ENCODE measurements at places on chromosomes 4 and X.

DNA sequence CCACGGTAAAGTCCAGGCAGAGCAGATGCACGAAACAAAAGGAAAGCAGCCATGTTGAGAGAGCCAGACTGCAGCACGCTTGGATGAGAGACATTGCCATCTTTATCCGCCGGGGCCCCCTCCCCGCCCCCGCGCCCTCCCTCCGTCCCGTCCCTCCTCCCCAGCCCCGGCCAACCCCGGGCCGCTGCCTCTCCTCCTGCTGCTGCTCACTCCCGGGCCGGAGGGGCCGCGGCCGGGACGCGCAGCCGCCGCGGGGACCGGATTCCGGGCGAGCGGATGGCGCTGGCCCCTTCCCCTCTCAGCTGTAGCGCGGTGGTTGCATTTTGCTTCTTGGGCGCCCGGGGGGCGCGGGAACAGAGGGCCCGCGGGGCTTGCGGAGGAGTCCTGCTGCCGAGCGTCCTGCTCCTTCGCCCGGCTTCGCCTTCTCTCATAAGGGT, 542 bp downstream of the RNF150 start:
- DNase-seq: no peak

- DNase-seq: no peak
These were observed 152.0 kb upstream of the USP9X start for GRCh38 chrX:40933132-40933705.

GRCh38 chr4:189436207-189436606, 504.5 kb upstream of the FRG1 start:
- DNase-seq: no peak

DNA sequence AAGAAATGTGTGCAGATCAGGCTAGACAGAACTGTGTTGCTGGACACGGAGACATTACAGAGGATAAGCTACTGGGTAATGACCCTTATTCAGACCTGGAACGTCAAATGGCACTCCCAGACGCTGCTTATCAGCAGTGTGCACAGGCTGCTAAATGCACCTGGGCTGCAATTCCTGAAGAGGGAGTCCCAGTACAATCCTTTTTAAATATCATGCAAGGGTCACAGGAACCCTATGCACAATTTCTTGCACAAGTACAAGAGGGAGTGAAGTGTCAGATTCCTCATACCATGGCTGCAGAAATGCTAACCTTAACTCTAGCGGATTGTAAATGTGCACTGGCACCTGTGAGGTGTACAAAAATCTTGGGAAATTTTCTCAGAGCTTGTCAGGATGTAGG, 16.9 kb downstream of the SPIN2B start:
- DNase-seq: no peak

- DNase-seq: no peak
These were observed 23.7 kb upstream of the UNC5C start for GRCh38 chr4:95572304-95572991.

DNA sequence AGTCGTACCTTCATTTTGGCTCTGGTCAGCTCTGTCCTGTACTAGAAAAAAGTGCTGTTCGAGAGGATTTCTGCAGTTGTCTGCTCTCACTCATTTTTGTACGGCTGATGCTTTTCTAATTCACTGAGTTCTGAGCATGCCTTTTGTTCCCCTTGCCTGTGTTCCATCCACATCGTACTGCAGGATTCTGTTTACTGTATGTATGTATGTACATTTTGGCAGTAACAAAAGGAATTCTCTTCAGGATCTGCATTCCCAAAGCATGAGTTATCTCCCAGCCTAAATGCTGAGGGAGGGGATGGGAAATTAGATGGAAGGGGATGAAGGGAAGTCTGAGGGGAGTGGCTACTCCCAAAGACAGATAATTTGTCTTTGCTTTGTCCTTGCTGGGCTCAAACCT, 87.6 kb downstream of the GBA3 start:
- DNase-seq: no peak

DNA sequence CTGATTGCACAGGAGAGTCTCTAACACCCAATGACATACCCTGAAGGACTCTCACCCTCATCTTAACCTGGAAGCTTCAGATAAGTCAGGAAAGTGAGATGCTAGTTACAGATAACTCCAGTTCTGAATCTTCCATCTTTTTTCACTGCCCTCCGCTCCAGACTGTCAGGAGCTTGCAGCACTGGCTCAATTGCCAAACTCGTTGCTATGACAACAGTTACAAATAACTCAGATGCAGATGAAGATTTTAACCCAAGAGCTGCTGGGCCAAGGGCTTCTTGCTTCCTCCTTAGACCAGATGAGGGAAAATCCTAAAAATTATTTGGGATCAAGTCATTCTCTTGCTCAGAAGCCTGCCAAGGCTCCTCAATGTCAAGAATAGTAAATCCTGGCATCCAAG, 109.1 kb upstream of the HUWE1 start:
- no peak for DNase-seq

- DNase-seq: no peak
These were observed 21.3 kb downstream of the MAPK10 start for GRCh38 chr4:86338521-86338920.

GRCh38 chr4:128517739-128518510, 230.3 kb upstream of the PGRMC2 start:
- no peak for DNase-seq

GRCh38 chrX:38985375-38985774, 184.1 kb downstream of the MID1IP1 start:
- DNase-seq: no peak

- no peak for DNase-seq
These were observed 23.0 kb upstream of the CLDN24 start for GRCh38 chr4:183345261-183345660.

DNA sequence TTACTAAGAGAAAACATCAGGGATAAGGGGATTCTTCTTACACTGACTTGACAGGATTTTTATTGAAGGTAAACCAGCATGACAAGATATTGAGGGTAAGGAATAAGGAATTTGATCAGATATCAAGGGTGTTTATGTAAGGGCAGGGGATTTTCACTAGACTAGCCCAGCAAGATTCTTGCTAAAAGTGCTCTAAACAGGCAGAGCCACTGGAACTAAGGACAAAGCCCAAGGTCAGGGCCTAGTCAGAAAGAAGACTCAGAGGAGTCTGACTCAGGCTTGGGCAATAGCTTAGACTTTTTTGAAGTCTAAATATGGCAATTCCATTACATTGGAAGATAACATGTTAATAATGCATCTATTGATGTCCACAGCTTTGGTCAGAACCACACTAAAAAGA, 6.5 kb upstream of the GLRA3 start:
- no peak for DNase-seq

- DNase-seq: no peak
These were observed 224.2 kb downstream of the AFAP1 start for GRCh38 chr4:7715271-7716009.

GRCh38 chr4:84740057-84740456, 157.1 kb downstream of the CDS1 start:
- no peak for DNase-seq

DNA sequence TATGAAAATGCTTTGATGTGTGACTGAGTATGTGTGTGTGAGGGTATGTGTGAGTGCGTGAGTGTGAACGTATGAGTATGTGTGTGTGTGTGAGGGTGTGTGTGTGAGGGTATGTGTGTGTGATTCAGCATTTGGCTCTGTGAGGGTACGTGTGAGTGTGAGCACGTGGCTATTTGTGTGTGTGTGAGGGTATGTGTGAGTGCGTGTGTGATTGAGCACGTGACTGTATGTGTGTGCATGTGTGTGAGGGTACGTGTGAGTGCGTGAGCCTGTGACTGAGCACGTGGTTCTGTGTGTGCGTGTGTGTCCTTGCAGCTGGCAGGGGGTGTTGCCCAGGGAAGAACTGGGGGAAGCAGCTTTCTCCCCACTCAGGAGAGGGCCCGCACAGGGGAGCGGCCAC, 16.1 kb upstream of the PPP2R3B start:
- DNase-seq: no peak

DNA sequence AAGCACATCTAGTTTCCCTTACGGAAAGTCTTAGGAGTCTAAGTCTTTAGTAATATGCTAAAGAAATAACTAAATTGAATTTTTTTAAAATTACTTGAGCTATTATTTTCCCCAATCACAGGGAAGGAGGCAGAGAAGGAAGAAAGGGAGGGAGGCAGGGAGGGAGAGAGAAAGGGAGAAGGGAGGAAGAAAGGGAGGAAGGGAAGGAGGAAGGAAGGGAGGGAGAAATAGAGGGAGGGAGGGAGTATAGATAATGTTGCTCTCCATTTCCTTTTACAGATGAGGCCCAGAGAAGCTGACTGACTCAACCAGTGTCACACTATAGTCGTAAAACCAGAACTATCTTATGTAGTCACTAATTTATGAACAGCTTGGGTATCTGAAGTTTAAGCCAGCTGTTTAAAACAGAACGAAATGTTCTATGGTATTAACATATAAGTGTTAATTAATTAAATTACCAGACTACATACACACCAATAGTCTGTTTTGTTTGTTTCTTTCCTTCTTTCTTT, 14.6 kb downstream of the SH3RF1 start:
- no peak for DNase-seq

DNA sequence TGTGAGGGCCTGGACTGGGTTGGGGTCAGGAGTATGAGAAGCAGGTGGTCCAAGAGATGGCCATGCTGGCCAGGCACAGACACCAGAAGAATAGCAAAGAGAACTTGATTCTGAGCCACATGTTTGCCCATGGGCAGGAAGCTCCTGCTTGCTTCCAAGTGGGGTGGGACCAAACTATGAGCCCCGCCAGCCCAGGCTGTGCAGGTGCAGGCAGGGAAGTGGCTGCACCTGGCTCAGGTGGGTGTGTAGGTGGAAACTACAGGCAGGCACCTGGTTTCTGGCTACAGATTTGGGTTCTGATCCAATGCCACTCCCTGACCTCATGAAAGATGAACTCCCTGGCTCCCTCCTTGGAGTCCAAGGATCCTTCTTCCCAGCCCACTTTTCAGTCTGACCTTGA, 207.9 kb upstream of the KLF3 start:
- no peak for DNase-seq

- DNase-seq: peak; percentile 57
These were observed 2.1 kb downstream of the GPR101 start for GRCh38 chrX:137031517-137032340.

DNA sequence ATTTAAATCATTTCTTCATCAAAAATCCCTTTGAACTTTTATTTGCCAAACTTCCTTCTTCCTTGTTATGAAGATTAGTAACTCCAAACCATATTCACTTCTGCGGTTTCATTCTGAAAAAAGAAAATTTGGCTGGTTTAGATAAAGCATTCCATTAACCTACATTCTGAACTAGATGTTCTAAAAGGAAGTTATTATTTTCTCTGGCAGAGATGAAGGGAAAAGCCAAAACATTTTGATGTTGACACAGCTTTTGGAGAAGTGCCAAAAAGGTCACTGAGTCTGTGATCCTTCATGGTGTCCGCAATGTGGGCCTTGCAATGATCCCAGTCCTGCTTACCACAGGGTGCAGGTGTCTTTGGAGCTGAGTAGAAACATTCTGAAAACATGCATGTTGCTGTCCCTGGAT, 36.0 kb downstream of the CXCL8 start:
- no peak for DNase-seq

GRCh38 chr4:140238351-140239056, 84.5 kb upstream of the MAML3 start:
- no peak for DNase-seq

DNA sequence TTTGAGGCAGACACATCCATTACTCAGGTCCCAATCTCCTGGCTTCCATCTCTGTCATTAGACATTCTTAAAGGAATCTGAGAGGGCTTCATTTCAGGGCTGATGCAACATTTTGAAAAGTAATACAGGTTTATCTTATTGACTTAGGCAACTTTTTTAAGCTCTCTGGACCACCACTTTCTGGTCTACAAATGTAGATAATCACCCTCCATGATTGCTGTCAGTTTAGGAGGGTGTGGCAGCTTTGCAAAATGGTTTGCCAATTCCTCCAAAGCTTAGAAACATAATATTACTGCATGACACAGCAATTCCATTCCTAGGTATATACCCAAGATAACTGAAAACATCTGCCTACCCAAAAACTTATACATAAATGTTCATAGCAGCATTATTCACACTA, 77.6 kb downstream of the ARHGAP6 start:
- DNase-seq: no peak

GRCh38 chrX:132033166-132033565, 10.1 kb downstream of the STK26 start:
- no peak for DNase-seq
